ENCODE measurements at places on chromosomes 12 and 14.
A peak's percentile ranks its signal among the peaks of the same experiment; 100 is the strongest.

DNA sequence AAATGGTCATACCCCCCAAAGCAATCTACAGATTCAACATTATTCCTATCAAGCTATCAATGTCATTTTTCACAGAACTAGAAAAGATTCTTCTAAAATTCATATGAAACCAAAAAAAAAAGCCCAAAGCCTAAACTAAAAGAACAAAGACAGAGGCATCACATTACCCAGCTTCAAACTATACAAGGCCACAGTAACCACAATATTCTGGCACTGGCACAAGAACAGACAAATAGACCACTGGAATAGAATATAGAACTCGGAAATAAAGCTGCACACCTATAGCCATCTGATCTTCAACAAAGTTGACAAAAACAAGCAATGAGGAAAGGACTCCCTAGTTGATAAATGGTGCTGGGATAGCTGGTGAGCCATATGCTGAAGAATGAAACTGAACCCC is 89.2 kb upstream of the PCED1B start:
- no peak for DNase-seq

DNA sequence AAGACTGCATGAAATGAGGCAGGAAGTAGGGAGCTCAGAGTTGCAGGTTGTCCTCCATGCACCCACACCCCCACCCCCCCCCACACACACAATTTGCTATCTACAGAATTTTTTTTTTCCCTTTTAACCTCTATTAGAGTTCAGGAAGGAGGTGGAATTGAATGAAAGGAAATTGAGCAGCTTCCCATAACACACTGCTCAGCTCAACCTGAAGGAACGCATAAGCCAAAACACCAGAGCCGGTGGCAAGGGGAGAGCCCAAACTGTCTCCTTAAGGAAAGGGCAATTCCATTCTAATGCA is 74.1 kb downstream of the NUAK1 start:
- DNase-seq, result no peak

DNA sequence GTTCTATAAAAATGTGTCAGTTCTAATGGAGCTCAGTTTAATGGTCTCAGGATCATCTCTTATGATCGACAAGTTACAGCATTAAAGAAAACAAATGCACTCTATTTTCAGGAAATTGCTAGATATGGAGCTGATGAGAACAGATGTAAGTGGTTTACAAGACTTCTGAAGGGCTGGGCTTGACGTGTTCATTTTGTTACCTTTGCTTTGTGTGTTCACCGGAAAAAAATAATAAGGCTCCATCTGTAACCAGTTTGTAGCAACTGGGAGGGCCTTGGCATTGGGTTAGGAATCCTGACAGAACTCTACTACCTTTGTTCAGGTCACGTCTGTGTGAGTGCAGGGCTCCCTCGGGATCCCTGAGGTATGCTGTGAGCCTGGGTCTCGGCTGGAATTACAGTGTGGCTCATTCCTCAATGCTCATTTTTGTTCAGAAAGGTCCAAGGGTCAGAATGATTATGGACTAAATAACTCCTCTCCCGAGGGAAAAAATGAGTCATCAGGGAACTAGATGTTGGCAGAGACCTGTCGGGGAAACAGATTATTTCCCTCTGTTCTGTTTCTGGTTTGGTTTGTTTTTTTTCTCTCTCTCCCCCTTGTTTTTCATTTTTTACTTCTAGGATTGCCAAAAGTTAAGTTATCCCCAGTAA is 158.0 kb downstream of the SLC5A8 start:
- DNase-seq, result peak; percentile 96

DNA sequence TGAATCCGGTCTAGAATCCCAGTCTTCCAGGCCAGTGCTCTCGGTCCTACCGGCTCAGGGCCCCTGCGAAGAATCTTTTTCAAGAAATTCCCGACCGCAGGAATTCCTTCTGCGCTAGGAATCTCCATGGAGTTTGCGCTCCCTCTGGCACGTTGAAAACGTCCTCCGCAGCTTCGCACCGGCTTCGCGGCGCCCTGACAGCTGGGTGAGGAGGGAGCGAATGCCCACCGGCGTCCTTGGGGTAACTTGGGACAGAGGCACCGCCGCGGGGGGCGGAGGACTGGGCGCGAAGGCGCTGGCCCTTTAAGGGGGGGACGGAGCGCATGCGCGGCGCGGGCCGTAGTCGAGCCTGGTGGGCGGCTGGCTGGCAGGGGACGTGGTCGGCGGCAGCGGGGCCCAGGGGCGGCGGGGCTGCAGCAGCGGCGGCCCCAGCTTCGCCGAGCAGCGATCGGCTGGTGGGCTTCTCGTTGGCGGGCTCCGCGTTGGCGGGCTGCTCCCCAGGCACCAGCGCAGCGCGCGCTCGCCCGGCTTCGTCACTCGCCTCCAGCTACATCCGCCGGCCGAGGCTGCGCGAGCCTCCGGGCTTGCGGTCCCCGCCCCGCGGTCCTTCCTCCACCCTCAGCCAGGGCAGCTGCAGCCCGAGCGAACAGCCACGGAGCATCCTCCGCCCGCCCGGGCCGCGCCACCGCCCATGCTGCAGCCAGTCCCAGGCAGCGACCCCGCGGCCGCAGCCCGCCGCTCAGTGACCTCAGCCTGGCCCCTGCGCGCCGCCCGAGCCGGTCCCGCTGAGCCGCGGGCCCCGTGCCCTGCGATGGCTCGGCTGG is at the start of gene VASH1:
Gene VASH1, plus strand, starts transcription at position 333 of the 824 bp plus-strand sequence. CDS start 1,354 bp downstream, outside the sequence.
- DNase-seq, result peak; percentile 22

- DNase-seq, result no peak
These were observed 254.4 kb upstream of the BTG1 start for GRCh38 chr12:92400006-92400405.

- DNase-seq, result no peak
These were observed 15.4 kb upstream of the SMCO2 start for GRCh38 chr12:27431185-27431584.

DNA sequence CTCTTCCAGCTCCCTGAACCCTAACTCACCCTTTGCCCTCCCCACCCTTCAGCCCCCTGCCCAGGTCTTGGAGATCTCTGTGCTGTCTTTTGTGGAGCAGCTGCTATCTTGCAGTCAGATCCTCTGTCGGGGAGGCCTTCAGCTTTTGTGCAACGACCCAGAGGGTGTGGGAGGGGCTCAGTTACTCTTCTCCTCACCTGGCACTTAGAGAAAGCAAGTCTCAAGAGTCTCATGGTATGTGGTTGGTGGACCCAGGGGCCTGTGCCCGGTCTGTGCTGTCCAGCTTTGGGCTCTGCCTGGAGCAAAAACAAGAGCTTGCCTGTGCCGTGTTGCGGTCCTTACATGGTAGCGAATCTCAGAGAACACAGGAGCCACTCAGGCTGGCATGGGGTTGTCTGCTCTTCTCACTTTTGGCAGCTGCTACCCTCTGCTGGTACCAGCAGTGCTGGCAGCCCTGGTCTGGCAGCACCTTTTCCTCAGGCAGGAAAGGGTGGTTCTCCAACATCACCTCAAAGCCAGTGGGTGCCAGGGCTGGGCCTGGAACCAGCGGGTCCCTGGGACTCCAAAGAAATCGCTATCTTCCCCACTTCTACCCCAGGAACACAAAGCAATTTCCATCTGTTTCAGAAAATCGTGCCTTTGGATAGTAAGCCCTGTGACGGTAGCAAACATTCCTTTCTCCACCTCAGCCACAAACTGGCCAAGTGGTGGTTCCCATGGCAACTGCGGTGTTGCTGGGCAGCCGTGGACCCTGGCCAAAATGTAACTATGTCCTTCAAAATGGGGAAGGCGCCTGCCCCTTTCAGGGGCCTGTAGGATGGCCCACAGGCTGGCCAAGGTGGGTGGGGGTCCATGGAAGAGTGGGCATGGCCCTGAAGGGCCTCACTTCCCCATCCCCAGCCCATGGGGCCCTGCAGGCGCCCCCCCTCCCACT is 90.0 kb downstream of the RIN3 start:
- peak; percentile 45 for DNase-seq

DNA sequence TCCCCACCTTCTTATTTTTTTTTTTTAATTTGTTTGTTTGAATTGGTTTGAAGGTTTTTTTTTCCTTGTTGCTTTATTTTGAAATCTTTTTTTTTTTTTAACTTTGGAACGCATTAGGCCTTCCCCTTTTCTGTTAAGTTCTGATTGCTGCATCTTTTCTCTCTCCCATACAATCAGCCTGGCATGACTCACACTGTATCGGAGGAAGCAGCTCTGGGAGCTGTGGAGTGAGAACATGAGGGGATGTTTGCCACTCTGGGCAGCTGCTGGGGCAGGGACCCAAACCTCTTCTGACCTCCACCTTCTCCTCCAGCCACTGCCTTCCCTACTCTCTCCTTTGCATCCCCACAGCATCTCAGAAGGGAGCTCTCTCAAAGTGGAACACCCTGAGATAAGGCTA is 160.3 kb upstream of the FKBP4 start:
- DNase-seq, result no peak

DNA sequence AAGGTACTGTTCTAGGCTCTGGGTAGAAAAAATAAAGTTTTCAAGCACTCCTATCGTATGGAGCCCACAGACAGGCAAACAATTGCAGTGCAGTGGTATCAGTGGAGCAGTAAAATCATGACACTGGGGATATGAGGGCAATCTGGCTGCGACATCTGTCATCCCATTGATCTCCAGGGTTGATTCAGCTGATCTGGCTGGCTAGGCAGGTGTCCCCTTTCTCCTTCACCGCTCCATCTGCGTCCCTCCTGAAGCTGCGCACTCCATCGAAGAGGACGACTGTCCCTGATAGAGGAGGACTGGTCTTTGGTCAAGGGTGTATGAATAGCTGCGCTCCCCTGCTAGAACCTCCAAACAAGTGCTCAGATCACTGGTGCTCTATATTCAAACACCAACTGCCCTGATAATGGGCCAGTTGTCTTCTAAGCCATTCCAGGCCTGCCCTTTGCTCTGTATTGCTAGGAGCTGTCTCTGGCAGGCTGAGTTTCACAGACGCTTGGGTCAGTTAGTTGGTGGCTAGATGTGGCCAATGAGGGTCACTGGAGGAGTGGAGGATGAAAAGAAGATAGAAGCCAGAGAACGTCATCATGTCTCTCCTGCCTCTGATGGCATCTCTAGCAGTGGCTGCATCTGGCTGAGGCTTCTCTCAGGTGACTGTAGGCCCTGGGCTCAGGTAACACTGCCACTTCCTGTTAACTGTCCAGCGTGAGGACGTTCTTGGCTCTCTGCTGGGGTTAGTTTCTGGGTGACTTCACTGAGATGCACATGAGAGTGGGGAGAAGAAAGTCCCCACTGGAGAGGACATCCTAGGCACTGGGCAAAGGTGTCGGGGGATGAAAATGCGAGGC is 205.0 kb upstream of the FOXN3 start:
- DNase-seq, result no peak

DNA sequence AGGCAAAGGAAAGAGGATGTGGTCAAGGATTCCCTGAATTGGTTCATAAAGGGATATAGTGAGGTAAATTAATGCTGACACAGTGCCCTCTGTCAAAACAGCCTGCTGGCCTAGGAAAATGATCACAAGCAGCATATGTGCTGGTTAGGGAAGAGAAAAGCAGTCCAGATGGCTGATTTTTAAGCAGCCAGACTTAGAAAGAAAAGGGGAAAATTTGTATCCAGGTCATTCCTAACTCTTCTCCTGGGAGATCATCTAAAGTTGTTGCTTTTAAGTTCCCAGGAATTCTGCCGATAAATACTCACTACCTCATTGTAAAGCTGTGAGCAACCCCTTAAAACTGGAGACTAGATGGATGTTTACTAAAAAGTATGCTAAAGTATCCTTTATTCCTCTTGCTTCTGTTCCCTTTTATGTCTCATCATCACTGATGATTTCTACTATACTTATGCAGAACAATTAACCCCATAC is 46.4 kb upstream of the CNOT2 start:
- no peak for DNase-seq

DNA sequence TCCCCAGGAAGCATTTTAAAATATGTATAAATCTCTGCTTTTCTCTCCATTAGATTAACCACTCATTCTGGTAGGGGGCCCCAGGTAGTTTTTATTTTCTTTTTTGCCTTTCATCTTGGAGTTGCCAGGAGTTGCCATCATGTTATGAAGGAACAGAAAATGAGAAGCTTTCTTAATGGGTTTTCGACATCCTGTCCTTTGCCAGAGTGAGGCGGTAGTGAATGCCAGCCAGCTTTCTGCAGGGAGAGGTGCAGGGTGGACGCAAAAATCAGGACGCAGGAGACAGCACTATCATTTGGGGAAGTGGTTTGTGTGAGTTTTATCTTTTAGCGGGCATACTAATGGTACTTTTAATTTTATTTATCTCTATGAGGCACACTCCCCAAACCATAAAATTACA is 1.7 kb downstream of the RASSF8 start:
- no peak for DNase-seq

GRCh38 chr12:120534703-120535655 is 823 bp downstream of the RNF10 start:
- peak; percentile 70 for DNase-seq

GRCh38 chr12:50746431-50746830 is 17.5 kb upstream of the ATF1 start:
- no peak for DNase-seq

DNA sequence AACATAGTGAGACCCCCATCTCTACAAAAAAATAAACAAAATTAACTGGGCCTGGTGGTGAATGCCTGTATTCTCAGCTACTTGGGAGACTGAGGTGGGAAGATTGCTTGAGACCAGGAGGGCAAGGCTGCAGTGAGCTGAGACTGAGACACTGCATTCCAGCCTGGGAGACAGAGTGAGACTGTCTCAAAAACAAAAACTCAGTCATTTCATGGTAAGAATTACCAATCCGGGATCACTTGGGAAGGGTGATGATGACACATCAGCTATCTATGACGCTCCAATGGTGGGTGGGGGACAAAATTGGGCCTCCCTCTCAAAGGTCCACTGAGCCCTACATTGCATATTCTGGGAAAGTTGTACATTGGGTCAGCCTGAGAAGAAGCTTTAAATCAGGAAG is 47.7 kb downstream of the SERPINA3 start:
- no peak for DNase-seq

DNA sequence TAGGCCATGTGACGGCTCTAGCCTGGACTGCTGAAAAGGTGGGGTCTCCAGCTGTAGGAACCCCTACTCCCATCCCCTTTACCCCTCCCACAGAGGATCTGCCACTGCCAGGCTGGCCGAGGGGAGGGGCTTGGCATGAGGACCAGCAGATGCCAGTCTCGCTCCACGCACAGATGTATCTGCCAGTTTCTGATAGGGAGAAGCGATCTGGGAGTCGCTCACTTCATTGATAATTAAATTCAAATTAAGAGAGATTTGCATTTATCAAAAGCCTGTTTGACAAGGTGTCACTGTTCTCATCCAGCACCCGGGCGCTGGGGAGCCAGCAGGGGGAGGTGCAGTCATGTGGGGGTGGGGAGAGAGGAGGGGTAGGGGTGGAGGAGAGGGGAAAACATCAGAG is 217.6 kb upstream of the MYL2 start:
- no peak for DNase-seq

DNA sequence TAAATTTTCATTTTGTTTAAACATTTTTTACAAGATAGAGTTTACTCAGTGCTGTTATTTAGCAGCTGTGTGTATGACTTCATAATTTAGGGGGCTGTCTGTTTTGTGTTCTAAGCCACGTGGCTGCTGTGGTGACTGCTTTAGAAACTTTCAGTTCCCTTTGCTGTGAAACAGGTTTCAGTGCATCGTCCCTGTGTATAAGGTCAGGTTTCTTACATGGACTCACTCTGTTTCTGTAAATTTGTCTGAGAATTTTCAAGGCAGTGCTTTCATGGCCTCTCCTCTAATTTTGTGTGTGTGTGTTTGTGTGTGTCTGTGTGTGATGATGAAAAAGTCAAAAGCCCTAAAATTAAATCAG is 32.4 kb downstream of the BICD1 start:
- DNase-seq, result no peak

- DNase-seq, result no peak
These were observed 11.4 kb downstream of the PYGL start for GRCh38 chr14:50932592-50933495.

All from A172 (cell line).